Mesothelial cell of epicardium (in vitro differentiated cells): ENCODE measurements at places on chromosomes 3 and 15. TPM values are rescaled to one million over a fixed set of nuclear protein-coding genes. Genes with fewer than 3 reads are reported as not detected.

The IGSF10 gene
- 5.1 to 6.0 TPM (median 5.6 TPM) in 3 replicates for total RNA-seq

The CPLX3 gene
- total RNA-seq, result 0.14 TPM in 1 of 3 replicates, not detected in the others

DNA sequence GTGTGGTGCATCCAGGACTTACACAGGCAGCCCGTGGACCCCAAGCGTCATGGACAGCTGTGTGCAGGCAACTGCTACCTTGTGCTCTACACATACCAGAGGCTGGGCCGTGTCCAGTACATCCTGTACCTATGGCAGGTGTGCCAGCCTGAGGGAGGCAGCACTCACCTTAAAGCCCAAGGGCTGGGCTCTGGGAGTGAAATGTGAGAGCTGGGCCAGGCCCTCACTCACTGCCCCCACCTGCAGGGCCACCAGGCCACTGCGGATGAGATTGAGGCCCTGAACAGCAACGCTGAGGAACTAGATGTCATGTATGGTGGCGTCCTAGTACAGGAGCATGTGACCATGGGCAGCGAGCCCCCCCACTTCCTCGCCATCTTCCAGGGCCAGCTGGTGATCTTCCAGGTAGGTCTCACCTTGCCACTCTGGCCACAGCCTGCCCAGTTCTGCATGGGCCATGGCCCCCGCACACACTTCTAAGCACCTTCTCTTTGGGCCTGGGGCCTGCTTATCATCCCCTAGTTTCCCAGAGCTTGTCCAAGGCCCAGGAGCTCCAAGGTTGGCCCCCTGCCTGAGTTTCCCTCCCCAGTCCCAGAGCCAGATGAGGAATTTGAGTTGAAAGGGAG lies 11.0 kb downstream of the VILL start:
- no peak for DNase-seq

- no peak for DNase-seq
Measured at GRCh38 chr15:29774900-29775299, 47.4 kb downstream of the TJP1 start.

GRCh38 chr15:53525894-53526293 lies 233.6 kb downstream of the WDR72 start:
- no peak for DNase-seq

DNA sequence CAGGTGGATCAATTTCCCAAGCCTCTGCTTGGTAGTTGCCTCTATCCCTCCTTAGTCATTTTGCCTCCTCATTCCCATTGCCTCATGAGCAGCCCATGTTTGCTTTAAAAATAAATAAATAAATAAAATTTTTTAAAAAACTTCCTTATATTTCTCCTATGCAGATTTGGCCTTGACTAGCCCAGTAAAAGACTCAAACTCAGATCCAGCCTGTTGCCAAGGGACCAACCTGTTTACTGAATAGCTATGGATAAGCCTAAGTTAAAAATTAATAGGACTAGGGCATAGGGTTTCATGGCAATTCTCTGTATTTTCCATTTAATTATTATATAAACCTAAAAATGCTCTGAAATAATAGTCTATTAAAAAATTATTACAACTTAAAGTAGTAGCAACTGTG lies 384.4 kb downstream of the RSL24D1 start:
- DNase-seq, result no peak
